Central memory CD4-positive, alpha-beta T cell (primary cell): ENCODE measurements at places on chromosomes 4 and X.

GRCh38 chr4:112511093-112511802, 4.7 kb downstream of the NEUROG2 start:
- DNase-seq: no peak

GRCh38 chrX:14802943-14803710, 69.7 kb downstream of the FANCB start:
- DNase-seq: no peak

DNA sequence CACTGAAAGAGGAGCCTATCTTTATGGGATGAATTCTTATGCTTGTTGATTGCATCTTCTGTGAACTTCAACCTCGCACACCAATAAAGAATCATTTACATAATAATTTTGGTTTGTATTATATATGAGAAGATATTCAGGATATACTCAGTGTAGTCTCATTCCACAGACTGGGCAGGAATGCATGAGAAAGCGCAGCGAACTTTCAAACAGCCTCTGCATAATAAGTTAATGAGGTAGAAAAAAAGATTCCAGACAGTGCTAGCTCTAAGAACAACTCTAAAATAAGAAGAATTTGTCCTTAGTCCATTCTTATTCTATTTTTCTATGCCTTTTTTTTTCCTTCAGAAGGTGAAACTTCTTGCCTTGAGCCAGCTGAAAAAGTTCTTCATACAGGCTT, 224.3 kb upstream of the CTSO start:
- no peak for DNase-seq

- DNase-seq: no peak
Observed at GRCh38 chr4:94208918-94209317, 1.3 kb downstream of the SMARCAD1 start.

- no peak for DNase-seq
Observed at GRCh38 chrX:2618516-2618915, 72.6 kb upstream of the CD99 start.

DNA sequence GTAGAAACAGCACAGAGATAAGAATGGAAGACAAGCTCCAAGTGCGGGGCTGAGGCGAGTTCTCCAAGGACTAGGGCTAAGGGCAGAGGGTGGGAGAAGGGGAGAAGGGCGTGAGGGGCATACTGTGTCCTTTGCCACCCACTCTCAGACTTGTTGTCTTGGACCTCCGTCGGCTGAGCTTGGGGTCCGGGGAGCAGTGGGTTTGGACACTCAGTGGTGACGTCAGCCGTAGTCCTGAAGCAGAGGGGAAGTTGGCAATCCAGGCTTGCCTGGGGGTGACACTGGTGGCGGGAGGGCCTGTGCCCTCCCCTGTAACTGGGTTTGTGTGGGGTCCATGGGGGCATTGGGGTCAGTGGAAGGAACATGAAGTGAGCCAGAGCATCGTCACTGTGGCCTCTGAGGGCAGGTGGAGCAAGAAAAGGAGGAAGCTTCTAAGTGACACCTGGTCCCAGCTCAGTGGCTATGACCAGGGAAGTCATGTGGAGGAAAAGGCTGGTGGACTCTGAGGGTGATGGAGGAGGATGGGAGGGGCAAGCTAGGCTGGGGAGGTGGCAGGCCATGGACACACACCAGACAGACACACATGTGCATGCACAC, 17.6 kb downstream of the CD99 start:
- no peak for DNase-seq

DNA sequence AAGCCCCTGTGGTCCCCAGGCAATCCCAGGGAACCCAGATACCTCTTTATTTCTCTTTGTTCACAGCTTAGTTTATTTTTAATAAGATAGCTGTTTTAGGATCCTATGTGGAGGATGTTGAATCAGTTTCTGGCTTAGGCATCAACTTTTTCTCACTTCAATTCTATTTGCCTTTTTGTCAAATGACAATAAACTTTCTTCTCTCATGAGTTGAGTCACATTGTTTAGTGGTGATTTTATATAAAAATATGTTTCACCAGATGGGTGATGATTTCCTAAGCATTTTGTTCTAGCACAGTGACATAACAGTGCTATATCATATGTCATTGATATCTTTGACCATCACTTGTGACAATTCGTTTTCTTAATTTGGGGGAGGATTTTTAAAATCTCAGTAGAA, 198.1 kb upstream of the PUDP start:
- DNase-seq: no peak

- no peak for DNase-seq
Observed at GRCh38 chrX:55796496-55796895, 78.9 kb downstream of the RRAGB start.

DNA sequence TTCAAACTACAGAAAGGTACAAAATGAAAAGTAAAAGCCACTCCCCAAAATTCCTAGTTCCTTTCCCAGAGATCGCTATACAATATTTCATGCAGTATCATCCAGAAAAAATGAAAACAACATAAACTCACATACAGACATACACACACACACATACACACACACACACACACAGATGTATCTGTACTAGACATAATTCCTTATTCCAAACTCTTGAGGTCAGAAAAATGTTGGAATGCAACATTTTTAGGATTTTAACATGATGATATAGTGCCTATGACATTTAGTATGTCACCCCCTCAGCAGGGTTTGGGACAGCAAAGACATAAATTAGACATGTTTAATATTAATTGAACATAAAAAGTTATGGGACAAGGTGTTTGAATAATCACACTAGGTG, 73.4 kb upstream of the LHFPL1 start:
- no peak for DNase-seq

DNA sequence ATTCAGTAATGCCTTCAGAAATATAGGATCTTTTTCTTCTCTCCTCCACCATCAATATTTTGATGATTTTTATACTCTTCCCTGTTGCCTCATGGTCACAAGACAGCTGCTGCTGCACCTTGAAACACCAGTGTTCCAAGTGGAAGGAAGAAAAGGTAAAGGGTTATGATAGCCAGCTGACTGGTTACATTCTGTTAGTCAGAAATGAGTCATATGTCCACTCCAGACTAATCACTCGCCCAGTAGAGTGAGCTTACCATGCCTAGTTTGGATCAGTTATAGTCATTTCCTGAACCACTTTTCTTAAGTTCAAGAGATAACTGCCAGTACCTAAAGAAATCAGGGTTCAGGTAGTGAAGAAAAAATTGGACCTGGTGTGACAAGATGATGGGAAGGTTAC, 532.3 kb upstream of the SMIM31 start:
- DNase-seq: no peak
